NCI-H146 (cell line): ENCODE measurements at places on chromosomes 12 and 14.

DNA sequence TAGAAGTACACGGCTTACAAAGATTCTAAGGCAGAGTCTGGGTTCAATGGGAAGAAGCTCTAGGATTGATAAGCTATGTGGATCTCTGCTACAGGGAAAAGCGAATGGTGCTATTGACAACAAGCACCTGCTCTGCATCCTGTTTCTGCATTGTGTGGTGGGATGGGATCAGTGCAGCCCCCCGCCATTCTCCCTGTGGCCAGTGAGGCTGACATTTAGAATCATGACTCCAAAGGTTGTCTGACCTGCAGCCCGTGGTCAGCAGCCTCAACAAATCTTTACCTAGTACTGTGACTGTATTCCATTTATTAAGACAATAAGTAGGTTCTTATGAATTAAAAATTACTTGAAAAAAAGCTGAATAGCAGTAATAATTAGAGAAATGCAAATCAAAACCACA is 1477.0 kb upstream of the TMEM132C start:
- no peak for DNase-seq

DNA sequence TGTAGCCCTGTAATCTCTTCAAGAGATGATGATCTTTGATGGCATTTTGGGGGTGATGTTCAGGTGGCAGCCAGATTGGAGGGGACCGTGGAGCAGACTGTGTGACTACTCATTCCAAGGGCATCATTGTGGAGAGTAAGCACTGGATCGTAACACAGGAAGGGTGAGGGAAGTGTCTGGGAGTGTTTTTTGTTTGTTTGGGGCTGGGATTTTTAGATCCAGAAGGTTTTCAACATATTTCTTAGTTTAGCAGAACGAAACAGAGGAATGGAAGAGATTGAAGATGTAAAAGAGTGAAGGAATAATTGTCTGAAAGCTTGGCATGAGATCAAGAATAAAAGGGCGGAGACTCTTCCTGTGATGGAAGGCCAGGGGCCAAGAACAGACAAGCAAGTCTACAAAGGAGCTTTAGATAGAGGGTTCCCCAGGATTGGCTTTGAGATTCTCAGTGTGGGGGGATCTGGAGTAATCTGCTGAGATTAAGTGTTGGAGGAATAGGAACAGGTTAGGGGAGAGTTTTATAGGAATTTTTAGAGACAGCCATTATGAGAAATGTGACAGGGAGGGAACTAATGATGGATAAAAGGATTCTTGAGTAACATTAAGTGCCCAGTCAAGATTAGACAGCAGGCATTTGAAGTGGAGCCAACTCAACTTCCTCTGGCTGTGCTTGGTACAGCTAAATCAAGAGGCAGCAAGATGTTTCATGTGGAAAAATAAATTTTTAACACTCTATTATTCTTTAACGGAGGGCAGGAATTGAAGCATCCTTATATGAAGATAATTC is 79.7 kb upstream of the REP15 start:
- DNase-seq = no peak

DNA sequence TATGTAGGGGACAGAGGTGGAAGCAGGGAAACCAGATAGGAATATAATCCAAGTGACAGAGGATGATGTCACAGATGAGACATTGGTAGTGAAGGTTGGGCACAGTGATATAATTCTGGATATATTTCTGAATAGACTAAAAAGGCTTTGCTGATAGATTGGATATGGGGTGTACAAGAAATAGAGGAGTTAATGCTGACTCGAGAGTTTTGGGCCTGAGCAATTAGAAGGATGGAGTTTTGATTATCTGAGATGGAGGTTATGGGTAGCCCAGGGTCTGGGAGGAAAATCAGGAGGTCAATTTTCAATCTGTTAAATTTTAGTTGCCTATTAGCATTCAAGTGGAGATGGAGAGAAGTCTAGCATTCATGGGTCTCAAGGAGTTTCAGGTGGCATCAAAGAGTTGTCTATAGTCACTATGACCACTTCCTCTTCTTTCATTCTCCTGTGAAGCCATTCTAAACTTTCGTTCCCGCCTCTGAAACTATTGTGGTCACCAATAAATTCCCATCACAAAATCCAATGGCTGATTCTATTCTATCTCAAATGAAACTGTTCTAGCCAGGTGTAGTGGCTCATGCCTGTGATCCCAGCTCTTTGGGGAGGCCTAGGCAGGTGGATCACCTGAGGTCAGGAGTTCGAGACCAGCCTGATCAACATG is 10.6 kb upstream of the ANO6 start:
- no peak for DNase-seq

GRCh38 chr14:73760598-73761586 is 46.7 kb upstream of the PNMA1 start:
- no peak for DNase-seq

- peak; percentile 56 for DNase-seq
Observed at GRCh38 chr14:51208982-51209381, 31.1 kb upstream of the TMX1 start.
